Midbrain (tissue), 1 donor: ENCODE measurements at places on chromosomes 7 and 10.

- DNase-seq = no peak
Observed at GRCh38 chr7:100373261-100373831, at the start of gene PILRA. Gene PILRA, plus strand, starts transcription at chr7:100373487. Its CDS starts 170 bp downstream, at chr7:100373657.

GRCh38 chr7:9231630-9232121, 798.3 kb downstream of the NXPH1 start:
- no peak for DNase-seq

DNA sequence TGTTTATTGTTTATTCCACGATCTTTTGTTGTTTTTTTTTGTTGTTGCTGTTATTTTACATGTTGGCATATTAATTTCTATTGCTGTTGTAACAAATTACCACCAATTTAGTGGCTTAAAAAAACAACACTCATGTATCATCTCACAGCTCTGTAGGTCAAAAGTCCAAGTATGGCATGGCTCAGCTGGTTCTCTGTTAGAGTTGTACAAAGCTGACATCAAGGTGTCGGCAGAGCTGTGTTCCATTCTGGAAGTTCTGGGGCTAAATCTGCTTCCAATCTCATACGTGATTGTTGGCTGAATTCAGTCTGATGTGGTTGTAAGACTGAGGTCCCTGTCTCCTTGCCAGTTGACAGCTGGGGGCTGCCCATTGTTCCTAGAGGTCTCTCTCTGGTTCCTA, 60.2 kb upstream of the FAM133B start:
- DNase-seq = no peak

DNA sequence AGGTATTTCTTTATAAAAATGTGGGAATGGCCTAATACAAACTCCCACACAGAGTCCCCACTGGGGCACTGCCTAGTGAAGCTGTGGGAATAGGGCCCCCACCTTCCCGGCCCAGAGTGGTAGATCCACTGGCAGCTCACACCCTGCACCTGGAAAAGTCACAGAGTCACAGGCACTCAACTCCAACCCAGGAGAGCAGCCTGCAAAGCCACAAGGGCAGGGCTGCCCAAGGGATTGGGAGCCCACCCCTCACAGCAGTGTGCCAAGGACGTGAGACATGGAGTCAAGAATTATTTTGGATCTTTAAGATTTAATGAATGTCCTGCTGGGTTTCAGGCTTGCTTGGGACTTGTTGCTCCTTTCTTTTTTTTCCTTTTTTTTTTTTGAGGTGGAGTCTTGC, 5.3 kb upstream of the DNAJC12 start:
- DNase-seq = no peak

GRCh38 chr10:71569775-71570588, 149.6 kb downstream of the C10orf105 start:
- DNase-seq = peak; percentile 78

DNA sequence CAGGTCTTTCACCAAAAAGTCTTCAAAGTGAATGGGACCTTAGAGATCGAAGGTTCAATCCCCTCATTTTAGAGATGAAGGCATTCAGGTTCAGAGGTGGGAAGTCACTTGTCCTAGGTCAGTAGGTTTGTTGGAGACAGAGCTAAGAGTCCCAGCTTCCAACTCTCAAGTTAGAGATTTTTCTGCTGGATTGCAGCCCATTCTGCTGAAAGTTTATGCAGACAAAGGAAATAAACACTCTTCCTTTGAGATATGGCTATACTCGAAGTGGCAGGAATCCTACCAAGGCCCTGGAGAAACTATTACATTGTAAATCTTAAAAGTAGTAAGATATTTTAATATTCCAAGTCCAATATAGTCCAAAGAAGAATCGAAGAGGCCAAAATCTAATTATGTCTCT, 64.4 kb downstream of the LYZL1 start:
- no peak for DNase-seq

DNA sequence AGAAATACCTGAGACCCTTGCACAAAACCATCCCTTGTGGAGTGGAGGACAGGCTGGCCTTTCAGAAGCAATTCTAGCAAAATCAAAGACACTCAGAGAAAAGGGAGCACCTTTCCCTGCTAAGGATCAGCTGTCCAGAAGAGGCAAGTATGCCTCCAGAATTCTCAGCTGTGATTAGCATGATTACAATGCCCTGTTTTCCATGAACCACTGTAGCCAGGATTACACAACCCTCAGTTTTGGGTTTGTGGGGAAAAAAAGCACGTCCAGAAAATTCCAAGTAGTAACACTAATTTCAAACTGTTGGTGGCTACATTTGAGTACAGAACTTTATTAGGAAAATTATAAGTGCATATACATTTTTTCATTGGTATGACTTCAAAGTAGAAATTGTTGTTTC, 15.0 kb downstream of the CXCL12 start:
- no peak for DNase-seq

- DNase-seq = no peak
Observed at GRCh38 chr7:102275123-102275703, 11.5 kb upstream of the SH2B2 start.

DNA sequence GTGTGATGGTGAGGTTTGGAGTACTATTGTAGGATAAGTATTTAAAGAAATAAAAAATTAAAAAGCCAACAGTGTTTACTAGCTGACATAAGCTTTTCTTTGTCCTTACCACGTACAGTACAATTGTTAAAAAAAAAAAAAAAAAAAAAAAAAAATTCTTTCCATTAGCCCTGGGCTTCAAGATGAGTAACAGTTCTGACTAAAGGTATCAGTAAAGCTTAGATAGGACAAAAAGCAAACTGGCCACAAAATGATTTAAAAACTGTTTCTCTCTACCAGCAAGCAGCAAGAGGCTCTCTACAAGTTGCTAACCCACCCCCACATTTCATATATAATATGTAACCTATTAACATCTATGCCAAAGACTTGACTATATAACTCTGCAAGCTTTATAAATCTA, 17.5 kb downstream of the HYCC1 start:
- DNase-seq = no peak

DNA sequence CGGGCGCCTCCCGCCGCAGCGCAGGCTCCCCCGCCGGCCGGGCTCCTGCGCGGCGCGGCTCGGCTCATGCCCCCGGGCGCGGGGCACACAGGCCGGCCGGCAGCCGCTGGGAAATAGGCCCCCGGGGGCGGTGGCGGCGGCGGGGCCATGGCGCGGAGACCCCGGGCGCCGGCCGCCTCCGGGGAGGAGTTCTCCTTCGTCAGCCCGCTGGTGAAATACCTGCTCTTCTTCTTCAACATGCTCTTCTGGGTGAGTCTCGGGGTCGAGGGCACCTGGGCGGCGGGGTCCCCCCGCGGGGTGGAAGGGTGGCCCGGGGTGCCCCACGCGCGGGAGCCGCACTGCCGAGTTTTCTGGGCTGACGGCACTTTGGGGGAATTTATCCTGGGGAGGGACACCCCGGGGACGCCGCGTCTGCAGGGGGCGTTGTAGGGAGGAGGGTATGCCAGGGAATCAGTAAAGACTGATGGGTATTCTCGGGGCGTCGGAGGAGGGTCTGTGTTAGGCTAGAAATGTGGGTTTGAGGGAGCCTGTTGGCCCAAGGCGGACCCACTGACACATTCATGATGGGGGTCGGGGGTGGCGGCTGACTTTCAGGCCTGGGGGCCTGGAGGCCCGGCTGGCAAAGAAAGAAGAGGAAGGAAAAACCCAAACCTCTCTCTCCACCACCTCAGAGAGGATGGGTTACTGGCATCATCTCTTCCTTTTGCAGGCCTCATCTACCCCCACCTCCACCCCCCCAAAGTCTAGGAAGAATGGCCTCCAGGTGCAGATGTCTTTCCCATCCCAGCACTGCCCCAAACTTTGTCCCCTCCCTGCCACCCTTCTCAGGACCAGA, 544 bp downstream of the TSPAN33 start:
- no peak for DNase-seq

- DNase-seq = no peak
Observed at GRCh38 chr10:125169279-125169678, 8.9 kb upstream of the CTBP2 start.

- no peak for DNase-seq
Observed at GRCh38 chr7:128755819-128756476, 16.8 kb downstream of the CALU start.

- DNase-seq = no peak
Observed at GRCh38 chr10:122148876-122149560, 122.1 kb upstream of the BTBD16 start.

- no peak for DNase-seq
Observed at GRCh38 chr7:1192171-1192676, 32.2 kb upstream of the ZFAND2A start.

- no peak for DNase-seq
Observed at GRCh38 chr7:131238347-131238931, 89.2 kb upstream of the MKLN1 start.

- DNase-seq = no peak
Observed at GRCh38 chr7:150838965-150839650, 13.2 kb upstream of the AOC1 start.

DNA sequence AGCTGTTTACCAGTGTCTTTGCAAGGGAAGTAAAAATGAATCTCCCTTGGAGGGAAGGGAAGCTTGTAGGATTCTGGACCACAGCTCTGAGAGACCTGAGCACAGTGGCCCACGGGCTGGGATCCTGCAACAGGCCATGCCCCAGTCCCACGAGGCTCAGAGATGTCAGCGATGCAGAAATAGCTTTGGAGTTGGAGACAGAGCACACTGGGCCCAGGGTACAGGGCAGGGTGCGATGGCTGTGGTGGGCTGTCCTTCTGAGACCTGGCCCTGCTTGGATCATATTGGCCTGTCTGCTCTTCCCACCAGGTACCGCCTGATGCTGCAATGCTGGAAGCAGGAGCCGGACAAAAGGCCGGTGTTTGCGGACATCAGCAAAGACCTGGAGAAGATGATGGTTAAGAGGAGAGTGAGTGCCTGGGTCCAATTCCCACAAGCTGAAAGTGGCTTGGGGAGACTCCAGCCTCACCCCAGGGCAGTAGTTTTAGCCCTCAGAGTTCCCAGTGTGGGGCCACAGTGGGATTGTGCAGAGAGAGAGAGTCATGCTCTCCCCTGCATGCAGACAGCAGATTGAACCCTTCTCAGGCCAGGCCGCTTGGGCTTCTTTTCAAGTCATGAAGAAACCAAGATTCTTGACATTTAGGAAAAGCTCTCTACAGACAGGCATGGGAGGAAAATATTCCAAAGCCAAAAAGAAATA, 13.5 kb upstream of the CSGALNACT2 start:
- no peak for DNase-seq

DNA sequence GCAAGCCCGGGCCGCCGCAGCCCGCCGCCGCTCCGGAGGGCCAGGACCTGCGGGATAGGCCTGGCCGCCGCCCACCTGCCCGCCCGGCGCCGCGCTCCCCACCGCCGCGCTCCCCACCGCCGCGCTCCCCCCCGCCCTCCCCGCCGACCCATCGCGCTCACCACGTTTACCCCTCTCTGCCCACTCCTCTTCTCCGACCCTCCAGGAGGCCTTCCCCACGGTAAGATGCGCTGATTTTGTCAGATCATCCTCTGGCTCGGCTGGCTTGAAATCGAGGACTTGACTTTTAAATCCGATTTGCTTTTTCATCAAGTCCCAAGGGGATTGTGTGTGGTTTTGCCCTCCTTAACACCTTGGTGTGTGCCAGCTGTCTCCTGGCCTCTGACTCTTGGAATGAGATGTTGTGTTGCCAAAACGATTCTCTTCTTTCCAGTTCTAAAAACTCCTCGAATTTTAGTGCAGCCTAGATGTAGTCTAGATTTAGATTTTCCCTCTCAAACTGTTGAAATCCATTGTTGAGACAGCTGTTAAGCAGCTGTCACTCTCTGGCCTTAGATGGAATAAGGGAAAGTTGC, 738 bp downstream of the POM121 start:
- no peak for DNase-seq

DNA sequence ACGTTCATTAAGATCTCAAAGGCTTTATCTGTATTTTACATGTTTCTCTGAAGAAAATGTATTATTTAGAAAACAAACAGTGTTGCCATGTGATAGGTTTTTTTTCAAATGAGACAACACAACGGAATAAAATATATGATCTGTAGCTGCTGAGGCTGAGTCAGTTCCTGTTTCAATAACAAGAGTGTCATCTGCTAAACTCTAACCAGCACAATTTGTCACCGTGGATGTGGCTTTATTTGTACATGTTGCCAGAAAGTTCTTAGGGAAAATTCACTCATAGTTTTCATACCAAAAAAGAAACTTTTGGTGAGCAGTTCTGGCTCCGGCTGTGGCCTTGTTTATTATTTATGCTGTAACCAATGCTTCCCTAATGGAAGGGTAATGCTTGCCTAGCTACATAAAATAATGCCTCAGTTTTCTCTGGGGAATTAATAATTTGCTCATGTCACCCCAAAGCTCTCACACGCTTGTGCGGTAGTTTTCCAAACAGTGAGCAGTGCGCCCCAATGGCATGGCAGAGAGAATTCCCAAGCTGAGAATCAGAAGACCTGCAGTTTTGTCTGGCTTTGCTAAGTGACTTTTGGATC, 20.3 kb upstream of the KLF6 start:
- no peak for DNase-seq

GRCh38 chr10:13707156-13707881, 120.6 kb downstream of the PRPF18 start:
- peak; percentile 42 for DNase-seq

DNA sequence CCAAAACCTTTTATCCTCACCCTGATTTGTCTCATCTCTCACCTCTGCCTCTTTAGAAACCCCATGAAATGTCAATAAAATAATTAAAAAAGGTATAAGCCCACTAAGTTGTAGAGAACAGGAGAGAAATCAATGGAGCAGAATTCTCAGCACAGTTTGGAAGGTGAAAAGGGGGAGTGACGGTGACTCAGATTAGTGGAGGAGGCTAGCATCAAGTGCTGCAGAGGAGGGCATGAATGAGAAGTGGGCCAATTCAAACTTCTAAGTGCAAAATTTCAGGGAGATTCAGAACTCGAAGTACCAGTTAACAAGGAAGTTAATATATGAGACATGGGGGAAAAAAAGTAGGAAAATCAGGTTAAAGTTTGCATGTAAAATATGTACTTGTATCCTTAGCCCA, 34.9 kb upstream of the ETV1 start:
- DNase-seq = no peak

GRCh38 chr7:111138193-111138569, 47.3 kb downstream of the LRRN3 start:
- peak; percentile 45 for DNase-seq

- no peak for DNase-seq
Observed at GRCh38 chr10:74081941-74082718, 68.5 kb downstream of the AP3M1 start.

- DNase-seq = no peak
Observed at GRCh38 chr10:77045085-77045484, 592.5 kb downstream of the KCNMA1 start.

DNA sequence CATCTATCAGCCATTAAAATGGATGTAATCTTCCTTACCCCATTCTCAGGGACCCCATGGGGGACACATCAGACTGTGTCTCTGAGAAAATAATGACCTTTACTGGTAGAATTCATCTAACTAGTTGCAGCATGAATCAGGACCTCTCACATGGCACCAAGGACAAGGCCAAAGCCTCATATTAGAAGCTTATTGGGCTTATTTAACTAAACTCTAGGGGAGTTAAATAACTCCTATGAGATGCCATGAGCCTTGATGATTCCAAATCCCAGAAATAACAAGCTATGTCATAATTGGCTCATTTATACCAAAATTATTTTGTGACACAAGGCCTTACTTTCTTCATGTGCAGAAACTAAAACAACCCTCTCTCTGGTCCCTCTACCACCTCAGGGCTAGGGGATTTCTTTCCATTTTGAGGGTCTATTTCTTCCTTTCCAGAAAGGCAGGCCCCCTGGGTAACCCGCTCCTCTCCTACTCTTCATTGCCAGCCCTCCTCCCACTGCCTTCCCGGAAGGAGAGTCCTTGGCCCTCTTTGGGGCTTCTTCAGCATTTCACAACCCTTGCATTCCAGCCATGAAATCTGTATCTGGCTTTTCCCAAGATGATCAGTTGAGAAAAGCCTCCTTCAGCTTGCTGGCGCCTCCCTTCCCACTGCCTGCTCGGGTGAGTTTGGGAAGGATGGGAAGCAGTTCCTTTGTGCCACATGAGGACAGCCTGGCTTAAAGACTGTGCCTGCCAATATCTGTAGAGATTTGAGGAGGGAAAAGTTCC, 41.8 kb upstream of the TRIM8 start:
- no peak for DNase-seq
